ENCODE measurements at places on chromosomes 5 and 9.

DNA sequence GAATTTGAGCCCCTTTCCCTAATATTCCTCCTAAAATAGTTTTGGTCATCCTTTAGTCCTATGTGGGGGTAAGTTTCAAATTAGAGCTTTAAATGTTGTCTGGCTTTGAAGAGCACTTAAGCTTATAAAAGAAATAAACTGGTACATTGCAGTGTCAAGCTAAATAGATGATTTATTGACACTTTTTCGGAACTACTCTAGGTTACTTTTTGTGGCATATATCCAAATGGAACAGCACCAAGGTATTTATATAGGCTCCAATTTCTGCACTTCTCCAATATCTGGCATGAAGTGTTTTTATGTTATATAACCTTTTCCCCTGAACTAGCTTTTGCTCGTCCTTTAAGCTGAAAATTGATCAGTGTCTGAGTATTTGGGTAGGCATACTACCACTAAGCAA, 402.5 kb downstream of the NFIB start:
- no peak for DNase-seq

GRCh38 chr5:71905834-71906711, 187.0 kb downstream of the CARTPT start:
- peak; percentile 24 for DNase-seq

GRCh38 chr9:129720865-129721545, 31.8 kb downstream of the PTGES start:
- no peak for DNase-seq

DNA sequence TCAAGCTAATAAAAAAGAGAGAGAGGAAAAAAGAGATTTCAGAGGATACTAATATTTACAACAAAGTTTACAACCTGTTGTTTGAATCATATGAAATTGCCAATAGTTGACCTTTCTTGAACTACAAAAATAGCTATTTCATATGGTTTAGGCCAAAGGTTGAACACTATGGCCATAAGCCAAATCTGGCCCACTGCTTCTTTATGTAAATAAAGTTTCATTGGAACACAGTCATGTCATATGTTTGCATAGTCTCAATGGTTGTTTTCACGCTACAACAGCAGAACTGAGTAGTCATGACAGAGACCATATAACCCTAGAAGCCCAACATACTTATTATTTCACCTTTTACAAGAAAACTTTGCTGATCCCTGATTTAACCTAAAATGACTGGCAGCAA, 20.9 kb downstream of the SEMA5A start:
- no peak for DNase-seq

DNA sequence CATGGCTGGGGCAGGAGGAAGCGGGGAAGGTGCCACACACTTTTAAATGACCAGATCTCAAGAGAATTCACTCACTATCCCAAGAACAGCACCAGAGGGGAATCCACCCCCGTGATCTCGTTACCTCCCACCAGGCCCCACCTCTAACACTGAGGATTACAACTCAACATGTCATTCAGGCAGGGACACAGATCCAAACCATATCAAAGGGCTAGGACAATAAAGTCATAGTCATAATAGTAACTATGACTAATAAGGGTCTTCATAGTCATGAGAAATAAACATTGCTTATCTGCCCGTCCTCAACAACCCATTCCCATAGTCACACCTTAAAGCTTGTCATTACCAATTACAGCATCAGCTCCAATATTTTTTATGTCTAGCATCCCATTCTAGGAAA, 65.3 kb upstream of the SMC2 start:
- DNase-seq = no peak

DNA sequence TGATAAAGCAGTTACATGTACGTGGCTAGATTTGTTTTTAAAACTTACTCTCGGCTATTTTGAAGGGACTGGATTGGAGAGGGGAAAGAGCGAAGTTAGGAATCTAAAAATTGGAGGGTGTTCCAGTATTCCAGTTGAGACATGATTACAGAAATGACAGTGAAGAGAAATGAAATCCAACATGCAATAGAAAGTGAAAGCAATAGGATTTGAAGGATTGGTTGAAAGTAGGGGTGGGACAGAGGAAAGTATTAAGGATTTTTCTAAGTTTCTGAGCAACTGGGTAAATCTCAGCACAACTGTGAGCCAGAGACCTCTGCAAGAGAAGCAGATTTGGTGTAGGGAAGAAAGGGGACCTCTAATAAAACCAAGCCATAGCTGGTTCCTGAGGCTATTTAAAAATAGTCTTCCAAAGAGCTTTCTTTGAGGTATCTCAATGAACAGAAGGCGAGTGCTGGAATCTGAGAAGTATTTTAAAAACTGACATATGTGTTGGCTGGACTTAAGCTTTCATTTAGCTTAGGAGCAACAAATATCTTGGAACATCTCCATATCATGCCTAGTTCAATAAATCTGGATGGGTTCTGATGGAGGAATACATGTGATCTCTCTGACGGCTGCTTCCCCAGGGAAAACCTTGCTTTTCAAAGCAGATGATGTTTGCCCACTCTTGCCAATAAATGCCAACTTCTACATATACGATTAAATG, 110.4 kb upstream of the IFNK start:
- DNase-seq = no peak

DNA sequence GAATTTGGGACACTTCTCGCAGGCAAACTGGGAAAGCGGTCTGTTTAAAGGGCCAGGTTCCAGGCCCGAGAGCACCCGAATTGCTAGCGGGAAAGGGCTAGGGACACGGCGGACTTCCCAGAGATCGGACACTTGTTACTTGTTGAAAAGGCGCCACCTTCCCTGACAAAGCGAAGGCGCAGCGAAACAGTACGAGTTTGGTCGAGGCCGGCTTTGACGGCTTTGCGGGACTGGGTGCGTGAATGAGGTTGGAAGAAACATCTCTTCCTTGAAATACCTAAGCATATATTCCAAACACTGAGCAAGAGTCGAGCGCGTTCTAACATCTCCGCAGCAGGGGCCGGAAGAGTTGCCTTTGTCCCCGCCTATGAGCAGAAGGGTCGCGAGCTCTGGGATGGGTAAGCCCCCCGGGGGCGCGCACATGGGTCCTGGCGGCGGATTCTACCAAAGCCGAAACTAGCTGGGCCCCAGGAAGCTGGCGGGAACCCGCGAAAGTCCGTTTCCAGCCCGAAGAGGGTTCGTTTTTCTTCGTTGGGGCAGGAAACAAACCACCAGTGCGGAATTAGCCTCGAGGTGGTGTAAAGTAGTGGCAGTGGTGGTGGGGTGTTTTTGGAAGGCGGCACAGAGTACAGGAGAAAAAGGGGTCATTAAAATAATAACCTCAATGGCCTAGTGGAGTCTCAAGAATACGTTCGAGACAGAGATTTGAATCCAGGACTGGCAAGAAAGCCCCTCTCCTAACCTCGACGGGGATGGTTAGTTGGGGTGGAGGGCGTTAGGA, 1.5 kb downstream of the GDNF start:
- peak; percentile 18 for DNase-seq

GRCh38 chr5:126373375-126374108, 49.7 kb upstream of the GRAMD2B start:
- no peak for DNase-seq

GRCh38 chr5:127439644-127440043, 77.8 kb upstream of the PRRC1 start:
- no peak for DNase-seq

- no peak for DNase-seq
Observed at GRCh38 chr5:127595484-127596368, 53.2 kb upstream of the CTXN3 start.

DNA sequence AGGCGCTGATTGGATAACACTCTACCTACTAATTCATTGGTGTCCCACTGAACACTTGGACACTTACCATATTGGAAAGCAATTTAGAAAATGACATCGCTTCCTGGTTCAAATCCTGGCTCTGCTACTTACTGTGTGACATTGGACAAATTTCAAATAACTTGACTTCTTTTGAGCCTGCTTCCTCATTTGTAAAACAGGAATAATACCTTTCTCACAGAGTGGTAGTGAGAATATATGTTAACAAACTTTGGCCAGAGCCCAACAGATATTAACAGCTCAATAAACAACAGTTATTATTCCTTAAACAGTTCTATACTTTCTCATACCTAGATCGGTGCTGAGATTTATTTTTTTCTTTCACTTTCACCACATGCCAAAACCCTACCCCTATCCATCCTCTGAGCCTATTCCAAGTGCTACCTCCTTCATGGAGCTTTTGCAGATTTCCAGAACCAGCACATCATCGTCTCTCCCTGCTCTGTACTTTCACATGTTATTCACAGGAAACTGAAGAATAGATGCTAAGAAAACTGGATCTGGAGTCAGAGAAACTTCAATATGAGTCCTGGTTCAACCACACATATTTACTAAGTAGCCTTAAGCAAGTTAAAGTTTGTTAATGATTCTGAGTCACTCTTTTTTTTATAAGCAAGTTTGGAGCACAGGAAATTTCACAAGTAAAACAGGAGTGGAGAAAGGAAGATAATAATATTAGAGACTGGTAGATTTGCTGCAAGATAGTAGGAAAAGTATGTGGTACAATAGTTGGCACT, 92.3 kb downstream of the STRBP start:
- no peak for DNase-seq

All from uterus (tissue), 4 donors.